ENCODE measurements at places on chromosomes 7 and 10. TPM values are rescaled to one million over a fixed set of nuclear protein-coding genes. Genes with fewer than 3 reads are reported as not detected.

Gene DPYSL4
- total RNA-seq = 402 TPM

GRCh38 chr7:123865517-123866117 lies 20.6 kb downstream of the HYAL4 start:
- DNase-seq = peak; percentile 23

Gene IRF5
- total RNA-seq = not detected

- DNase-seq = peak; percentile 77
Observed at GRCh38 chr10:29470355-29470705, 164.4 kb downstream of the SVIL start.

DNA sequence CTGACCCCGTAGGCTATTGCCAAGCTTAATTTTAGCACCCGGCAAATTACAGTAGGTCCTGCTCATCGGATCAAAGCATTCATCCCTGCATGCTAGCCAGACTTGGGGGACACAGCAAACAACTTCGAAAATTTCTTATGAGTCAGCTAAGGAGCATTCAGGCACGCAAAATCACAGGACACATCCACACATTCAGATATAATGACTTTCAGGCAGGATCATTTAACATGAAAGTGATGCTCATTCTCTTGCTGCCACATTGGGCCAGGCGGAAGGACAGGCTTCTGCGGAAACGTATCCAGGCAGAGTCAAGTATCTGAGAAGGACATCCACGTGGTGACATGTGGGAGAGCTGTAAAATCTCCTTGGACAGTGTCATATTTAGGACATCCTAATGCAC lies 474.0 kb upstream of the NRP1 start:
- DNase-seq = no peak

- DNase-seq = no peak
Observed at GRCh38 chr7:16734148-16734726, 19.3 kb upstream of the TSPAN13 start.

DNA sequence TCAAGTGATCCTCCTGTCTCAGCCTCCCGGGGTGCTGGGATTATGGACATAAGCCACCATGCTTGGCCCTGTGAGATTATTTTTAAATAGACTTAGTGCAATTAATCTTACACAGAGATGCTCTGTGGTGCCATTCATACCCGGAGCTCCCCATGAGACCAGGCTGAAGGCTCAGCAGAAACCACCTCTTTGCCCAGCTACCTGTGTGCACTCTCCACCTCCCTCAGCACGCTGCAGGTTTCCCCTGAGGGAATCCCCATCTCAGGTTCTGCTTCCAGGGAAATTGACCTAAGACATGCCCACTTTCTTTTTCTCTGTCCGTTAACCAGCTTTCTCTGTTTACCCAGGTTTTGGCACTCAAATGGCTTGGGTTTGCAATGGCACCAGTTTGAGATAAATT lies 260.5 kb downstream of the SFMBT2 start:
- DNase-seq = no peak

Gene PAPOLB
- 1.2 TPM for total RNA-seq

Gene C10orf143
- 0.96 TPM for total RNA-seq

- DNase-seq = no peak
Observed at GRCh38 chr10:103712146-103712545, 143.2 kb downstream of the SH3PXD2A start.

DNA sequence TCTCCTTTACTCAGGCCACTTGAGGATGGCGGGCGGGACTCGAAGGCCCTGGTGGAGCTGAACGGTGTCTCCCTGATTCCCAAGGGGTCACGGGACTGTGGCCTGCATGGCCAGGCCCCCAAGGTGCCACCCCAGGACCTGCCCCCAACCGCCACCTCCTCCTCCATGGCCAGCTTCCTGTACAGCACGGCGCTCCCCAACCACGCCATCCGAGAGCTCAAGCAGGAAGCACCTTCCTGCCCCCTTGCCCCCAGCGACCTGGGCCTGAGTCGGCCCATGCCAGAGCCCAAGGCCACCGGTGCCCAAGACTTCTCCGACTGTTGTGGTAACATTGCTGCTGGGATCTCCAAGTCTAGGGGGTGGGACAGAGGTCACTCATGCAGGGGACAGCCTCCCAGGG lies 65.7 kb downstream of the GTF2IRD1 start:
- DNase-seq = no peak

Gene EPO
- not detected for total RNA-seq

- DNase-seq = no peak
Observed at GRCh38 chr7:155713384-155713783, 68.9 kb downstream of the RBM33 start.

DNA sequence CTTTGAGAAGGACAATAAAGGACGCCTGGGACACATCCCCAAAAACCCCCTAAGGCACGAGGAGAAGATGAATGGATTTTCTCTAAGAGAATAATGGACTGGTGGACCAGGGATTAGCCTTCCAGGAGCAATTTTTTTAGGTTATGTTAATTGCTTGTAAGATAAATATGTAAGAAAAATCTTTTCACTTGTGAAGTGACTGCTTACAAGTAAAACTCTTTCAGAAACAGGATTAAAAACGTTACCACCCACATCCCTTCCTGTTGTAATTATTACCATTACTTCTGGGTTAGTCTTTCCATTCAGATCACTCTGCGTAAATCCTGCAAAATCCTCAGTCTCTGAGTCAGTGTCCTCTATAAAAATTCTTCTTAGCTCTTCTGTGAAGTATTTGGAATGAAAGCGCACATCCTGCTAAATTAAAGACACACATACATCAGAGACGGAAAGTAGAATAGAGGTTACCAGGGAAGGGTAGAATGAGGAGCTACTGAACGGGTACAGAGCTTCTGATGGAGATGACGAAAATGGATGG lies 34.3 kb downstream of the CDCA7L start:
- no peak for DNase-seq

DNA sequence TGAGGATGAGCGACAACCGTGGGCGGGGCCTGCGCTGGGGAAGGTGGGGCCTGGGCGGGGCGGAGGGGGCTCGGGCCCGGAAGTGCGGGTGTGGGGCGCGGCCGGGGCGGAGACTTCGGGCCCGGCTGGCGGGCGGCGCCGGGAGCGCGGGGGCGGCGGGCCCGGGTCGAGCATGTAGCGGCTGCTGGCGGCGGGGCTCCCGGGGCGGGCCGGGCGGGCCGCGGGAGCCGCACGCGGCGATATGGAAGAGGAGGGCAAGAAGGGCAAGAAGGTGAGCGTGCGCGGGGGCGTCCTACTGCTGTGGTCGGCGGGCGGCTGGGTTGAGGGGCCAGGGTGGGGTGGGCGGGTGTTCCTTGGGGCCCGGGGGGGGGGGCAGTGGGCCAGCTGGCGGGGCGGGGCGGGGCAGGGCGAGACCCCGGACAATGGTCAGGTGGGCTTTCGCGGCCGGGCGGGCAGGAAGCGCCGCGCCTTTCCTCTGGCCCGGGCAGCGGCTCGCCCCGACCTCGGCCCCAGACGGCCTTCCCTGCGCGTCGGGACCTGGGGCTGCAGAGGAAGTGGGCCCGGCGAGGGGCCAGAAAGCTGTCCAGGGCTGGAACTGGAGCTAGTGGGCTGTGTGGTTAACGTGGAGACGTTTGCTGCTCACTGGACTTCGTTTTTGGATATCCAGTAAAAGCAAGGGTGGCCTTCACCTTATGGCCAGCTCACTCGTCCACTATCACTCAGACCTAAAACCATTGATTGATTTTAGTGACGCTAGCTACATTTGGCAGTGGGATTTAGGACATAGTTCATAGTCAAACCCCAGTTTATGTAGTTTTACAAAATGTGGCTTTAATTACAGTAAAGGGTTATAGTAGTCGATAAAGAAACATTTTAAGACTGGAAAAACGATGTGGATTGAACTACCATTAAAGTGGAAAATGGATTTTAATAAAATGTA lies at the start of gene CCM2:
CCM2 (plus strand) TSS at position 109 of the 940 bp plus-strand sequence; CDS start at position 242, 133 bp downstream.
- DNase-seq = peak; percentile 82

Gene GCK
- total RNA-seq = 43.9 TPM

GRCh38 chr10:70234668-70235447 lies 1.6 kb upstream of the PPA1 start:
- no peak for DNase-seq

DNA sequence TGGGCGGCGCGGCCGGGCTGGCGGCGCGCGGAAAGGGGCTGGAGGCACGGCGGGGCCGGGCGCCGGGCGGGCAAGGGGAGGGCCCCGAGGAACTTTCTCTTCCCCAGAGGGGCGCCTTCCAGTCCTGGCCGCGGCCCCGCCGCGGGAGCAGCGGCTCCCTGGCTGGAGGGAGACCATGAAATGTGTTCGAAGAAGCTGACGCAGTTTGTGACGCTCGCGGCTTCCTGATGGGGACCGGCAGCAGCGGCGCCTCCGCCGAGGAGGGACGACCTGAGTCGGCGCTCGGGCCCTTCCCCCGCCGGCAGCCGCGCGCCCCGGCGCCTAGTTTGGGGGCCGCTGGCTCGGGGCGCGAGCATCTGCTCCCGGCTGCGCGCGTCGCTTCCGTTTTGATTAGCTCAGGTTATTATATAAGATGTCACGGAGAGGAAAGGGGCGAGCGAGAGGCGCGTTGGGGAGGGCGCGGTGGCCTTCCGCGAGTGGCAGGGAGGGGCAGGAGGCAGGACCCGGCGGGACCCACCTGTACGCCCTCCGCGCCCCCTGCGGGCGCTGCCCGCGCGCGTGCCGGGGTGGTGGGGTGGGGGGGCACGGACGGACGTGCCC lies 57.1 kb upstream of the PCGF5 start:
- DNase-seq = peak; percentile 55

Gene GSTO2
- total RNA-seq = 2.0 TPM

DNA sequence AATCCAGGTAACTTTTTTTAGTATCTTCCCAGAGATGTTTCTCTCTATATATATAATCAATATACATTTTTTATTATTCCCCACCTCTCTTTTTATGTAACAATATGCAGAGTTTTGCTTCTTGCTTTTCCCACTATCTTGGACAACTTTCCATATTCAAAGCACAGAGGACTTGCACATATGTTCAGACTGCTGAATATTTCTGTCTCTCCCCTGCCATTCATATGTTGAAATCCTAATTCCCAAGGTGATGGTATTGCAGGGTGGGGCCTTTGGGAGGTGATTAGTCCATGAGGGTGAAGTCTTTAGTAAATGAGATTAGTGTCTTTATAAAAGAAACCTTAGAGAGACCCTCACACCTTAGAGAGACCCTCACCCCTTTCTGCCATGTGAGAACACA lies 72.8 kb downstream of the CFTR start:
- DNase-seq = no peak

GRCh38 chr10:102504976-102505300 lies 1.2 kb downstream of the SUFU start:
- no peak for DNase-seq

Gene CLDN3
- total RNA-seq = not detected

Gene OPN1SW
- total RNA-seq = not detected

DNA sequence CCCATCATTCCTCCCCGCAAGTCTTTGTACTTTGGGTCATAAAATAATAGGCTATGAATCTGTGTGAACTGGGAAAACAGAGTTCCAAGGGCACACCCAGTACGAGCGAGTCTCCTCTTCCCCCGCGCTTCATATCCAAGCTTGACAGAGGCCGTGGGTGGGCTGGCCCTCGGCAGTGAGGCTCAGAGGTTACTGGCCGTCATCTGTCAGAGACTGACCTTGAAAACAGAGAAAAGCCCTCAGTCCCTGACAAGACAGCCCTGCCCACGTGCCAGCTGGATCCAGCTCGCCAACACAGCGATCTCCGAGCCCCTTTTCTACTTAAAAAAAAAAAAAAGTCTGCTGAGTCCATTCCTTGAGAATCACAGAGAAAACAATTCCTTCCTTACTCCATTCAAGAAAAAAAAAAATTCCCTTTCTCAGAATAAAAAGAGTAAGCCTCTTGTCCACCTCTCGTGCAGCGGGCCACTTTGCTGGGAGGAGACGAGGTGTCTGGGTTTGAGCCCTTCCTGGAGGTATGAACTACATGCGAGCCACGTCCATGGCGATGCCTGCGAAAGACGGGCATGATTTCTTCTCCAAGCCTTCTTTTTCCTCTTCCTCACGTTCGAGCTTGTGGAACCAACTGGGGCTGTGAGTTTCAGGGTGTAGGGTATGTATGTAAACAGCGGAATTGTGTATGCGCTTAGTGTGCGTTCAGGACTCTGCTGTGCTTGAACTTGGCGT lies 744 bp upstream of the BICC1 start:
- peak; percentile 19 for DNase-seq

DNA sequence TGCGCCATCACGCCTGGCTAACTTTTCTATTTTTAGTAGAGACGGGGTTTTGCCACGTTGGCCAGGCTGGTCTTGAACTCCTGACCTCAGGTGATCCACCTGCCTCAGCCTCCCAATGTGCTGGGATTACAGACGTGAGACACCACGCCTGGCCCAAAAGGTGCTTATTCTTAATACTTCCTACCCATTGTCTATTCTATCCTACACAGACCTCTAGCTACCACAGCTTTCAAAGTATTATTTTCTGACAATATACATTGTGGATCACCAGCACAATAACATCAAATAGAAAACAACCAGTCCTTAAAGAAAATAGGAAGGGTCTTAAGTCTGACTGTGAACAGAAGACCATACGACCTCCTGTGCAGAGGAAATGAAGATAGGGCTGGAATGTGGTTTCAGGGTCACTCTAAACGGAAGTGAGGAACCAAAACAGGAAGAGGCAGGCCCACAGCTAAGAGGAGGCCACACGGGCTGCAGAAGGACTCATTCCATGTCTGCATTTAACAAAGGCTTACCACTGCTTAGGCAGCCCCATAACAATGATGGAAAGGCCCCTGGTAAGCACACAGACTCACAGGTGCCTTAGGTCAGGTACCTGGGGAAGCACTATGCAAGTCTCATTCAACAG lies 115.2 kb downstream of the ZFAND4 start:
- DNase-seq = no peak

DNA sequence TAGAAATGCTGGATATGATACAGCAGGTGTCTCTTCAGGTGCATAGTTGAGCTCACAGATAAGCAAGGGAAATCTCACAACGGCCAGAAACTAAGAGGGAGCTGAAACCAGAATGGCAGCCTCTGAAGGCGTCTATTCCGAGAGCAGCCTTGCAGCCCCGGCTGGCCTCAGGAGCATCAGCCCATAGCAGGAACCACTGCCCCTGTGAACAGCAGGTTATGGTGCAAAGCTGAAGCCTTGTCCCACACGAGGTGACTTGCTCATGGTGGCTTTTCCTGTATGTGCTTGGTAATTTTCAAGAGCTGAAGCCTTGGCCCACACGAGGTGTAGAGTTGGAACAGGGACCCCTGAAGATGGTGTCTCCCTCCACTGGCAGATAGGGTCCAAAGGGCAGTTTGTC lies 33.2 kb downstream of the BNIP3 start:
- DNase-seq = no peak

Gene TMEM26
- total RNA-seq = not detected

- no peak for DNase-seq
Observed at GRCh38 chr7:68107261-68107660, 1110.6 kb downstream of the TYW1 start.

GRCh38 chr10:128036746-128037543 lies 89.3 kb downstream of the MKI67 start:
- DNase-seq = no peak

Gene MMP21
- not detected for total RNA-seq

Gene JCAD
- total RNA-seq = 0.32 TPM

Measured in glutamatergic neuron (in vitro differentiated cells).